ENCODE measurements at places on chromosomes 12 and 14. TPM values are rescaled to one million over a fixed set of nuclear protein-coding genes. Genes with fewer than 3 reads are reported as not detected.

The SARNP gene
- total RNA-seq, result 60.4 TPM

DNA sequence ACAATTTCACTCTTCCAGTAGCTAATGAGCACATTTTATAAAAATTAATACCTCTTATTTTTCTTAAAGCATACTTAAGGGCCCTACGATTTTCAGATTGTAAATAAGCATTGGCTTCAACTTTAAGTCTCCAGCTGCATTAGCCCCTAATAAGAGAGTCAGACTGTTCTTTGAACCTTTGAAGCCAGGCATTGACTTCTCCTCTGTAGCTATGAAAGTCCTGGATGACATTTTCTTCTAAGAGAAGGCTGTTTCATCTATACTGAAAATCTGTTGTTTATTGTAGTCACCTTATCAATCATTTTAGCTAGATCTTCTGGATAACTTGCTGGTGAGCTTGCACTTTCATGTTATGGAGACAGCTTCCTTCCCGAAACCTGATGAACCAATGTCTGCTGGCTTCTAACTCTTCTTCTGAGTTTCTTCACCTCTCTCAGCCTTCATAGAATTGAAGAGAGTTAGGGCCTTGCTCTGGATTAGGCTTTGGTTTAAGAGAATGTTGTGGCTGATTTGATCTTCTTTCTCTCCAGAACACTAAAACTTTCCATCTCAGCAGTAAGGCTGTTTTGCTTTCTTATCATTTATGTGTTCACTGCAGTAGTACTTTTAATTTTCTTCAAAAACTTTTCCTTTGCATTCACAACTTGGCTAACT lies 377.1 kb upstream of the RGS6 start:
- H3K27me3 ChIP-seq, result no peaks in the 10 kb centered on the region
- DNase-seq, result no peak
- no peaks in the 10 kb centered on the region for H3K36me3 ChIP-seq
- H3K4me3 ChIP-seq, result no peak overlapping the region
- H3K4me1 ChIP-seq, result peaks cover 14% of the 10 kb centered on the region

The RNASE1 gene
- 552 TPM for total RNA-seq

The HVCN1 gene
- 7.6 TPM for total RNA-seq

DNA sequence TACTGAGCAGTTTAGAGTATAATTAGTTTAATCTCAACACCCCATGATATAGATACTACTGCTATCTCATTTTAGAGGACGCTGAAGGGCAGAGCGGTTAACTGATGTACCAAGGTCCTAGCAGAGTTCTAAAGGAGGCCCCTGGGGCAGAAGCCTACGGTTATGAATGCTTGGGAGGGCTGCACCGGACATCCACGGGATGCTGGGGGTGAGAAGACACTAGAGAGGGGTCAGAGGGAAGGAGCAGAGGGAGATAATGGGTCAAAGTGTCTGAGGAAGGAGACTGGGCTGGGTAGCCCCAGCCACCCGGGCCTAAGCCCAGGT lies 1.6 kb upstream of the ACTR6 start:
- no peaks in the 10 kb centered on the region for H3K27me3 ChIP-seq
- no peak overlapping the region for H3K27ac ChIP-seq
- H3K4me3 ChIP-seq, result peak overlapping the region; percentile 93
- H3K4me1 ChIP-seq, result peaks cover 5% of the 10 kb centered on the region

DNA sequence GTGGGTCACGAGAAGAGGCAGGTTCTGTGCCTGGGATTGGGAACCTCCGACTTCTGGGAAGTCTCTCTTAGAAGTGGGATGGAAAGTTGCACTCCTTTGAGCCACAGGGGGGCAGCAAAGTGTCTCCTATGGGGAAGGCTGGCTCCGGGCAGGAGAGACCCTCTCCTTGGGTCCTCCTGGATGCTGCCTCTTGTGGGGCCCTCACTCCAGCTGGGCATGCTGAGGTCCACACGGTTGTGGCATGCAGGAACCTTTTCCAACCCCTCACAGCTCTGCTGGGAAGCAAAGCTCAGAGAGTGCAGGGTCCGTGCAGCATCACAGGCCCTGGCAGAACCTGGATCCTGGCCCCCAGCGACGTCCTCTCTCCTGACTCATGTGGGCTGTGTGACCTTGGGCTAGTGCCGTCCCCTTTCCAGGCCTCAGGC lies 17.4 kb downstream of the SDSL start:
- H3K4me1 ChIP-seq, result no peaks in the 10 kb centered on the region
- H3K36me3 ChIP-seq, result no peaks in the 10 kb centered on the region
- H3K27ac ChIP-seq, result no peak overlapping the region
- DNase-seq, result no peak
- H3K4me3 ChIP-seq, result no peak overlapping the region

The CRY1 gene
- total RNA-seq, result 10.0 TPM

DNA sequence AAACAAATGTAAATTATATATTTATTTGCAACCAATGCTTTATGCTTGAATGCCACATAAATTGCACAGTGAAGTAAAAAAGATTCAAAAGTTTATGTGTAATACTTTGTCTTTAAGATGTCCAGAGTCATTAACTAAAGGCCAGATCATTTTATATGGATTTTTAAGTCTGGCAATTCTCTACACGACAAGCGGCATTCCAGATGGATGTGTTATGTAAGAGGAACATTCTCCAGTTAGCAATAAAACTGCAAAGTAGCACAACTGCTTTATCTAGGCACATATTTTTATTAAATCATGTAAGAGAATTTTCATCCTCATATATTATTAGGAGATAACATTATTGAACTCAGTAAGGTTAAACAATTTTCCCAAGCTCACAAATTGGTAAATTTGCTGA lies 1717.7 kb upstream of the SEL1L start:
- no peak overlapping the region for H3K4me3 ChIP-seq
- no peak for DNase-seq

DNA sequence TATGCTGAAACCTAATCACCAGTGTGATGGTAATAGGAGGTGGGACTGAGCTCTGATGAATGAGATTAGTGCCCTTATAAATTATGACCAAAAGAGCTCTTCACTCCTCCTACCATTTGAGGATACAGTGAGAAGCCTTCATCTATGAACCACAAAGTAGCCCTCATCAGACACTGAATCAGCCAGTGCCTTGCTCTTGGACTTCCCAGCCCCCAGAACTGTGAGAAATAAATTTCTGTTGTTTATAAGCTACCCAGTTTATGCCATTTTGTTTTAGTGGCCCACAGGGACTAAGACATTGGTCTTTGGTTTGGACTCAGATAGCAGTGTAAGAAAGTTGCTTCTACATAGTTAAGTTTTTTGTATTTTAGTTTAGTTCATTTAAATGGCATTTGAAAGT lies 32.9 kb downstream of the ABHD12B start:
- H3K4me1 ChIP-seq, result no peaks in the 10 kb centered on the region
- DNase-seq, result no peak
- H3K27ac ChIP-seq, result no peak overlapping the region

- no peak overlapping the region for H3K4me3 ChIP-seq
- no peaks in the 10 kb centered on the region for H3K27me3 ChIP-seq
- no peaks in the 10 kb centered on the region for H3K36me3 ChIP-seq
- H3K4me1 ChIP-seq, result peaks cover 32% of the 10 kb centered on the region
Observed at GRCh38 chr14:61551384-61551783, 143.9 kb upstream of the HIF1A start.

DNA sequence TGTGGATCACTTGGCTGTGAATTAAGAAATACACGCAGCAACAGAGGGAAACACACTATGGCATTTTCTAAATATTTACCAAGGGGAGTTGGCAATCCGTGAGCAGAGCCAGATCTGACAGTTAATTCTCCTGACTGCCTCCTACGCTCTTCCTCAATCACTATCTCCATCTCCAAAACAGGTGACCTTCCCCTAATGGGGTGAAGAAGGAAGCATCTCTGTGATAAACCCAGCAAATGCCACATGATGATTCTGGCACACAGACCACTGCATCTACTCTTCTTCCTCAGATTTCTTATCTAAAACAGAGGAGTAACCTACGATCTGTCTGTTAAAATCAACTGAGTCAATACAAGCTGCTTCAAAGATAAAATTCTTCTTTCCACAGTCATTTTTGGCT lies 4.4 kb downstream of the SPTB start:
- H3K27ac ChIP-seq, result no peak overlapping the region
- H3K27me3 ChIP-seq, result peaks cover 8% of the 10 kb centered on the region
- H3K4me1 ChIP-seq, result peaks cover 14% of the 10 kb centered on the region

DNA sequence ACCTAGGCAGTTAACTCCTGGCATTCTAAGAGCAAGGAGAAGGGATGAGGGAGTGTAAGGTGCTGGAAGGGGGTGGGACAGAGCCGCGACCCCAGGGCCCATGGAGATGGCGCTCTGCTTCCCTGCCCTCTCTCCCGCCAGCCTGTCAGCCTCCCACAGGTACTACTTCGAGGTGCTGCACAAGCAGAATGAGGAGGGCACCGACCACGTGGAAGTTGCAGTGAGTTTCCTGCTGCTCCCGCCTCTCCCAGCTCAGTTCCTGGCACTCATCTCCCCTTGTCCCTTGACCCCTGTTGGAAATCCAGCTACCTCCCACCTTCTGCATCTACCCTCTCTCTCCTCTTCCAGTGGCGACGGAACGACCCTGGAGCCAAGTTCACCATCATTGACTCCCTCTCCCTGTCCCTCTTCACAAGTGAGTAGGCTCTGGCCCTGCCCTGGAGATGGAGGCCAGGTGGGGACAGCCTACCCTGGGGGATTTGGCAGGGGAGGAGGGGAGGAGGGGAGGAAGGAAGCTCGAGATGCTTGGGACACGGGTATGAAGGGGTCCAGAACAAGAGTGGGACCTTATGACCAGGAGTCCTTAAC lies 88.2 kb downstream of the B4GALNT3 start:
- H3K4me3 ChIP-seq, result no peak overlapping the region
- no peaks in the 10 kb centered on the region for H3K36me3 ChIP-seq
- H3K27me3 ChIP-seq, result no peaks in the 10 kb centered on the region
- H3K4me1 ChIP-seq, result peaks cover 8% of the 10 kb centered on the region
- no peak overlapping the region for H3K27ac ChIP-seq

The ANKS1B gene
- 7.8 TPM for total RNA-seq

The TBC1D30 gene
- 5.2 TPM for total RNA-seq

GRCh38 chr12:44759289-44759688 lies 116.8 kb downstream of the NELL2 start:
- no peaks in the 10 kb centered on the region for H3K4me1 ChIP-seq
- H3K27ac ChIP-seq, result no peak overlapping the region
- H3K4me3 ChIP-seq, result no peak overlapping the region

- no peaks in the 10 kb centered on the region for H3K4me1 ChIP-seq
- H3K27ac ChIP-seq, result no peak overlapping the region
- no peaks in the 10 kb centered on the region for H3K27me3 ChIP-seq
- H3K36me3 ChIP-seq, result no peaks in the 10 kb centered on the region
Observed at GRCh38 chr12:70121562-70121961, 121.7 kb upstream of the CNOT2 start.

The DAO gene
- total RNA-seq, result not detected

DNA sequence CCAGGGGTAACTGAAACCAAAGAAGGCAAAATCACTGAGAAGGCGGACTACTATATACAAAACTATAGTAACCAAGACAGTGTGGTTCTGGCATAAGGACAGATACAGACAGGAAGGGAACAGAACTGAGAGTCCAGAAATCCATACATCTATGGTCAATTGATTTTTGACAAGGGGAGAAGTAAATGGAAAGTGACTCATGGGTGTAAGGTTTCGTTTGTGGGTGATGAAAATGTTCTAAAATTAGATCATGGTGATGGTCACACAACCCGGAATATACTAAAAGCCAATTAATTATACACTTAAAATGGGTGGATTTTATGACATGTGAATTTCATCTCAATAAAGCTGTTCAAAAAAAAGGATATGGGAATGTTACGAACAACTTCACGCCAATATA lies 18.7 kb downstream of the ANGEL1 start:
- no peak overlapping the region for H3K27ac ChIP-seq
- no peak overlapping the region for H3K4me3 ChIP-seq

The SIVA1 gene
- 54.6 TPM for total RNA-seq

DNA sequence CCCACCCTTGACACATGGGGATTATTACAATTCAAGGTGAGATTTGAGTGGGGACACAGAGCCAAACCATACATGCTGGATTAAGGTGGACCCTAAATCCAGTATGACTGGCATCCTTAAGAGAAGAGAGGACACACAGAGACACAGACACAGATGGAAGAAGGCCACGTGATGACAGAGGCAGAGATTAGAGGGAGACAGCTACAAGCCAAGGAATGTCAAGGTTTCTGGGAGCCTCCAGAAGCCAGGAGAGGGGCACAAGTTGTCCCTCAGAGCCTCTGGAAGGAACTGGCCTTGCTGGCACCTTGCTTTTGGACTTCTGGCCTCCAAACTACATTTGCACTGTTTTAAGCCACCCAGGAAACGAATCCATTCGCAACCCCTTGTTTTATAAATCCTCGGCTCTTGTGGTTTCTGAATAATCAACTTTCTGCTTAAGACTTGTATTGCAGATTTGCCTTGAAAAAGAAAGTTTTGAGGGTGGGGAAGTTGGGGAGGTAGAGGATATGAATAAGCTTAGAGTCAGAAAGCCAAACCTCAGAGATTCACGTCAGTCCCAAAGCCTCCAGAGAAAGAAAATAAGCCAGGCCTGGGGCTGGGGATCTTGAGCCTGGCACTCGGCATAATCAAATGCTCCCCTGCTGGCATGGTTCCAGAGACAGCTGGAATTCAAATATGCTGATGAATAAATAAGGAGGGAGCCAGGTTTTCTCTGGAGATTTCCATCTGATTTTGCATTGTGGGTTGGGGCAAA lies 224.2 kb upstream of the PWP1 start:
- peak overlapping the region; percentile 66 for H3K27ac ChIP-seq
- H3K36me3 ChIP-seq, result no peaks in the 10 kb centered on the region
- H3K27me3 ChIP-seq, result no peaks in the 10 kb centered on the region
- H3K4me3 ChIP-seq, result no peak overlapping the region

DNA sequence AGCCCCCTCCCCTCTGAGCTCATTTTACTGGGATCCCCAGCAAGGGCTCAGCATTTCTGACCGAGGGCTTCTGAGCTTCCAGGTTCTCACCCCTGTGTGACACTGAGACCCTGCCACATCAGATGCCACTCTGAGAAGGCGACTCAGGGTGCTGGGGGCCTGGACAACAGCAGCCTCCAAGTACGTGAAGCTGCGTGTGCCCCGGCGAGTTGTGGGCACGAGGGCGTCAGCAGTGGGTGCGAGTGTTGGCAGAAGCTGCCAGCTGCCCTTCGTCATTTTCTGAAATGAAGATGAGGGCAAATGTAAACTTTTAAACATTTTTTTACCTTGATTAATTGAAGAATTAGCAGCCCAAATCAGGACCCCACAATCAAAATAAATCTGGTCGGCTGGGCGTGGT lies 32.7 kb upstream of the TEX22 start:
- H3K36me3 ChIP-seq, result no peaks in the 10 kb centered on the region
- no peaks in the 10 kb centered on the region for H3K27me3 ChIP-seq
- no peaks in the 10 kb centered on the region for H3K4me1 ChIP-seq

The NR1H4 gene
- 33.5 TPM for total RNA-seq

DNA sequence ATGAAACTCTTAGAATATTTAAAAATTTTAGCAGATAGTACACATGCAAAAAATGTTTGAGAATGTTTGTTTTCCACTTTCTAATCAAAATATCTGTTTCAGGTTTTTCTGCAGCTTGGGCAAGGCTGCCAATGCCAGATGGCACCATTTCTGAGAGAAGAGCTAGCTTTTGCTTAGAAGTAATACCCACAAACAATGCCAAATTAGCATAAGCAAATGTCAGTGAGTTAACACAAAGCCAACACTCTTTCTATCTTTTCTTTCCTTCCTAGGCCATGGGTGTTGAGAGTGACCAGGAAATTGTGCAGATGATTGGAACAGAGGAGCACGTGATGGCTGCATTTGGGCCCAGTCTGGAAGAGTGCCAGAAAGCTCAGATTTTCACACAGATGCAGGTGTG lies 35.2 kb downstream of the POLR3B start:
- no peak overlapping the region for H3K27ac ChIP-seq
- H3K4me3 ChIP-seq, result no peak overlapping the region
- H3K4me1 ChIP-seq, result no peaks in the 10 kb centered on the region
- no peaks in the 10 kb centered on the region for H3K27me3 ChIP-seq
- no peak for DNase-seq
- H3K36me3 ChIP-seq, result peaks cover 20% of the 10 kb centered on the region

The PZP gene
- total RNA-seq, result 0.95 TPM

Data from adrenal gland (tissue), 19 donors.